Activated naive CD8-positive, alpha-beta T cell treated with anti-CD3 and anti-CD28 coated beads, Interleukin-2, amount 10 ng/mL, durations not matched to agents 7 days and 5 days (primary cell): ENCODE measurements at places on chromosomes 11 and 22. TPM values are rescaled to one million over a fixed set of nuclear protein-coding genes. Genes with fewer than 3 reads are reported as not detected.

GRCh38 chr11:17533778-17534415 lies 10.3 kb downstream of the USH1C start:
- no peak for DNase-seq

GRCh38 chr11:5922749-5923426 lies 19.2 kb upstream of the OR56A3 start:
- no peak for DNase-seq

The APOA5 gene
- not detected for total RNA-seq

The PLEKHB1 gene
- 23.6 TPM for total RNA-seq

The ALKBH8 gene
- 10.5 TPM for total RNA-seq
